HL-60 (cell line): ENCODE measurements at places on chromosomes 6 and 20.

DNA sequence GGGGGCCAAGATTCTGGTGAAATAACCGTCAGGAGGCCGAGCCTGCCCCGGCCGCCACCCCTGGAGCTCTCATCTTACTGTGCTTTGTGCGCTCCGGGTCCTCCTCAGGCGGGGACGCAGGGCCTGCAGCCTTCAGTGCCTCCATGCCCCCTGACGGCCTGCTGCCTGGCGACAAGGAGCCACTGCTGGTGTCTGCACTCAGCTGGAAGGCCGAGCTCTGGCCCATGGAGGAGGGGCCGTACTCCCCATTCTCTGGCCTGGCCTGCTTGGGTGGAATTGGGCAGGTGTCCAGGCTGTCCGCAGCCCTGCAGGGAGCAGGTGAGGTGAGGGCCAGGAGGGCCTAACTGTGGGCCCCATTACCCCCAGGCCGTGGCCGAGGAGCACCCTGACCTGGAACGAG, 5.3 kb downstream of the ZNF512B start:
- no peak for DNase-seq

- no peak for DNase-seq
Observed at GRCh38 chr6:169774347-169774746, 22.9 kb downstream of the ERMARD start.

DNA sequence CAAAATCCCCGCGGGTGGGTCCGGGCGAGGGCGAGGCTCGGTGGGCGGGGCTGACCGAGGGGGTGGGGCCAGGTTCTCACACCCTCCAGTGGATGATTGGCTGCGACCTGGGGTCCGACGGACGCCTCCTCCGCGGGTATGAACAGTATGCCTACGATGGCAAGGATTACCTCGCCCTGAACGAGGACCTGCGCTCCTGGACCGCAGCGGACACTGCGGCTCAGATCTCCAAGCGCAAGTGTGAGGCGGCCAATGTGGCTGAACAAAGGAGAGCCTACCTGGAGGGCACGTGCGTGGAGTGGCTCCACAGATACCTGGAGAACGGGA, 809 bp downstream of the HLA-G start:
- DNase-seq: no peak

DNA sequence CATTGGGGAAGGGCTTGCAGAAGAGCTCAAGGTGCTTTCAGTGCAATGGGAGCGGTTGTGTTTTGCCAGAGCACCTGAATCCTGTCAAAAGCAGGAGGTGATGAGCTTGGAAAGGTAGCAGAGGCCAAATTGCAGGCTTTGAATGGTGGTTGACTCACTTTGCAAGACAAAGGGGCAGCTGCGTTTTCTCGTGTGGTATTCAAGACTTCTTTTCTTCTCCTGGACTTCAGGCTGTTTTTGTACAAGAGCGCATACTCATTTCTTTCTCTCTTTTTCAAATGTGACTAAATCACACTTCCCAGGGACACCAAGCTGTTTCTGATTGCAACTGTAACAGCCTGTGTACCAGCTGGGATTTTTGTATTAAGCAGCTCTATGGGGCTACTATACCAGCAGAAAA, 32.3 kb downstream of the GHRH start:
- no peak for DNase-seq

- no peak for DNase-seq
Observed at GRCh38 chr6:42720739-42721138, 1.7 kb downstream of the PRPH2 start.

- DNase-seq: no peak
Observed at GRCh38 chr6:112252571-112253497, 1.5 kb downstream of the LAMA4 start.

- DNase-seq: no peak
Observed at GRCh38 chr6:169589699-169590257, 112.1 kb downstream of the WDR27 start.

- no peak for DNase-seq
Observed at GRCh38 chr6:121436274-121436857, 920 bp downstream of the GJA1 start.

DNA sequence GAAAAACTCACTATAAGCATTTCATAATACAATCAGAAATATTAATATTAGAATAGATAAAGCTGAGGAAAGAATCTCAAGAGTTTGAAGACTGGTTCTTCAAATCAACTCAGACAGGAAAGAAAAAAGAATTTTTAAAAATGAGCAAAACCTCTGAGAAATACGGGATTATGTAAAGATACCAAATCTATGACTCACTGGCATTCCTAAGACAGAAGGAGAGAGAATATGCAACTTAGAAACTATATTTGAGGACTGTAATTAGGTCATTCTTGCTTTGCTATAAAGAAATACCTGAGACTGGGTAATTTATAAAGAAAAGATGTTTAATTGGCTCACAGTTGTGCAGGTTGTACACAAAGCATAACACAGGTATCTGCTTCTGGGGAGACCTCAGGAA, 665.1 kb downstream of the RNF144B start:
- DNase-seq: no peak

- no peak for DNase-seq
Observed at GRCh38 chr6:147170269-147170668, 33.9 kb upstream of the STXBP5 start.

- peak; percentile 32 for DNase-seq
Observed at GRCh38 chr20:49846206-49846807, 33.7 kb downstream of the SLC9A8 start.

DNA sequence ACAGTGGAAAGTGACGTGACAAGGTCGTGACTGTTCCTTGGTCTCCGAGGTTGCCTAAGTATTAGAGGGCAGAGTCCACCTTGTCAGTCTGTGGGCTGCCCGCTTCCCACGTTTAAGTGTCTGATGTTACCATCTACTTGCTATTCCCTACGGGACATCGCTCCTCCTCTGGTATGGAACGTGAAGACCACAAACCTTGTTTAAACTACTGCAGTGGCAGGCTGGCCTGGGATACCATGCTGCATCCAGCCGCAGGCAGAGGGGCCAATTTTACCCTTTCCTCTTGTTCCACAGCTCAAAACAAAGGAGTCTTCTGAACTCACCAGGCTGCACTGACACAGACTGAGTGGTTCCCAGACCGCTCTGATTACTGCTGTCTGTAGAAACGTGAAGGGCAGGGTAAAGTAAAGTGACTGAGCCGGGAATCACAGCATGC, 275.9 kb downstream of the FOXC1 start:
- DNase-seq: no peak

DNA sequence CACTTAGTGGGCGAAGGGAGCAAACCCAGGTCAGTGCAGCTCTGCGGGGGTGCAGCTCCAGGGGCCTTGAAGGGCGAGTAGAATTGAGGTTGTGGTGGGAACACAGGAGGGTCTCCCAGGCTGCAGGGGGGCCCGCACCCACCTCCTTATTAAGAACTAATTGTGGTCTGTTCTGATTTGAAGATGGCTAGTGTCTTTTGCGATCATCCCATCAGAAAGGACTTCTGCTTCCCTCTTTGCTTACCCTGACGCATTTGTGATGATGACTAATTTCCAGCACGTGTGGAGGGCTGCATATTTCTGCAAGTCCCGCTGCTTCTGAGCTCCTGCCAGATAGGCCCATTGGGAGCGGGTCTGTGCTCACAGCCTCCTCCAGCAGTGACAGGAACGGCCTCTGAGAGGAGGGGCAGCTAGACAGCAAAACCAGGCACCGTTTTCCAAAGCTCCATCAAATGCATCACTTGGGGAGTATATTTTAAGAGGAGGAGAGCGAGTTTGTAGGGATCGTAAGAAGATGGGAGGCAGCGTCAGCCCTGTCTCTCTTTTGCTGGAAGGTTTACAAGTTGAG, 268.9 kb downstream of the CDH4 start:
- no peak for DNase-seq

GRCh38 chr6:79438030-79438429, 99.2 kb downstream of the LCA5 start:
- no peak for DNase-seq

GRCh38 chr20:49435639-49436038, 46.8 kb downstream of the KCNB1 start:
- DNase-seq: no peak

GRCh38 chr6:135331002-135331401, 149.9 kb downstream of the MYB start:
- DNase-seq: no peak

GRCh38 chr20:38523697-38524096, 51.1 kb downstream of the RALGAPB start:
- DNase-seq: no peak

DNA sequence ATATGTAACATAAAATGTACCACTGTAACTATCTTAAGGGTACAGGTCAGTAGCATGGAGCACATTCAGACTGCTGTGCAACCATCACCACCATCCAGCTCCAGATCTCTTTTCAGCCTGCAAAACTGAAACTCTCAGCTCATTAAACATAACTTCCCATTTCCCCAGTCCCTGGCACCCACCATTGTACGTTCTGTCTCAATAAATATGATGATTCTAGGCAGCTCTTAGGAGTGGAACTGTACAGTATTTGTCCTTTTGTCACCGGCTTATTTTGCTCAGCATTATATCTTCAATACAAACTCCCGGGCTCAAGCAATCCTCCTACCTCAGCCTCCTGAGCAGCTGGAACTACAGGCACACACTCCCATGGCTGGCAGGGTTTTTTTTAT, 1.5 kb downstream of the ZC3H12D start:
- no peak for DNase-seq

GRCh38 chr6:33692760-33693158, 18.7 kb downstream of the UQCC2 start:
- peak; percentile 76 for DNase-seq

DNA sequence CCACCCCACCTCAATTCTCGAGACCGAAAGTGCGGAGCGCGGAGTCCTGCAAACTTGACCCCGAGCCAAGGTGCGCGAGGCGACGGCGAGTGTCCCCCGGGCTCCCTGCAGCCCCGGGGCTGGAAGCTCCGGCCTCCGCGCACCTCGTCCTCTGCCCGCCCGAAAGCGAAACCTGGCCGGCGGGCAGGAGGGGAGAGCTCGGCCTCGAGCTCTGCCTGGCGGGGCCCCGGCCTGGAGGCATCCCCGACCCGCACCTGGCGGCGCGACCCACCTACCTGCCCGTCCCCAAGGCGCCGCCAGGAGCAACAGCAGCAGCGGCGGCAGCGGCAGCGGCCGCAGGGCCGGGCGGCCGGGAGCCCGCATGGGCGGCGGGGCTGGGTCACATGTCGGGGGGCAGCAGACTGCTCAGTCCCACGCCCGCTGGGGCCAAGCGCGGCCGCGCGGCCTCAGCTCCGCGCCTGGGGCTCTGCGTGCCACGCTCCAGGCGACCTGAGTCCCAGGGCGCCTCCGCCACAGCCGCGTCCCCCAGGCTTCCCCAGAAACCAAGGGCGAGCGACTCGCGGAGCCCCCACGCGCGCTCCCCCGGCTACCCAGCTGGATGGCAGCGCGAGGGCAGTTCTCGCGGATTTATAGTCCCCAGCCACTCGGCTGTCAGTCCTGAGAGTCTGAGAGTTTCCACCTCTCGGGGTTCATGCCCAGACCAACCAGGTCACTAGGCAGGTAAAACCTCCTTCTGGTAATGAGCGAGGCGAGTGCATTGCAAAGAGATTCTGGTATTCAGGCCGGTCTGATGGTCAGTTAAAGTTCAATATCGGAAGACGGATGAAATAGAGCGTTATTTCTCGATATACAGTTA, at the start of gene IL20RA:
Gene IL20RA, minus strand, starts transcription at position 600 of the 856 bp plus-strand sequence. Its CDS starts 237 bp downstream, at position 363.
- no peak for DNase-seq

- DNase-seq: no peak
Observed at GRCh38 chr6:158926414-158926813, 73.6 kb downstream of the RSPH3 start.

DNA sequence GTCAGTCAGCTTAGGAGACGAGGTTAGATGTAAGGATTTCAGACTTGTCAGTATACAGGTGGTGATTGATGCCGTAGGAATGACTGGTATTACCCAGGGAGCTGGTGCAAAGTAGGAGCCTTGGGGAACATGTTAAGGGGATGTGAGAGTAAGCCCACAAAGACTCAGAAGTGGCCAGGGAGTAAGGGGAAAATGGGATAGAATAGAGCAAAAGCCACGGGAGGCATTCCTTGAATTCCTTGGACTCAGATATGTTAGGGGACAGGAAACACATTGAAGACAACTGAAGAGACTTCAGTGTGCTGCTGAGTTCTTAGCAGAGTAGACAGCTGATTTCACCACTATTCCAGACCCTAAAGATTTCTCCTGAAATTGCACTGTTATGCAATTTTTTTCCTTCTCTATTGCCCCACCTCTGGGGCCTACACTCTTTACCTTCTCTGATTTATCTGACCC, 1.2 kb upstream of the ACAT2 start:
- no peak for DNase-seq

- no peak for DNase-seq
Observed at GRCh38 chr20:48456366-48457192, 371.2 kb downstream of the PREX1 start.

GRCh38 chr6:113067612-113068275, 720.6 kb downstream of the RFPL4B start:
- DNase-seq: no peak

- DNase-seq: no peak
Observed at GRCh38 chr6:28589957-28590349, 64.3 kb downstream of the GPX5 start.

GRCh38 chr6:105588123-105588710, 185.3 kb upstream of the PREP start:
- DNase-seq: no peak

GRCh38 chr6:24476631-24477030, 12.7 kb downstream of the GPLD1 start:
- no peak for DNase-seq

- no peak for DNase-seq
Observed at GRCh38 chr6:43373252-43373875, 3.9 kb upstream of the ZNF318 start.

DNA sequence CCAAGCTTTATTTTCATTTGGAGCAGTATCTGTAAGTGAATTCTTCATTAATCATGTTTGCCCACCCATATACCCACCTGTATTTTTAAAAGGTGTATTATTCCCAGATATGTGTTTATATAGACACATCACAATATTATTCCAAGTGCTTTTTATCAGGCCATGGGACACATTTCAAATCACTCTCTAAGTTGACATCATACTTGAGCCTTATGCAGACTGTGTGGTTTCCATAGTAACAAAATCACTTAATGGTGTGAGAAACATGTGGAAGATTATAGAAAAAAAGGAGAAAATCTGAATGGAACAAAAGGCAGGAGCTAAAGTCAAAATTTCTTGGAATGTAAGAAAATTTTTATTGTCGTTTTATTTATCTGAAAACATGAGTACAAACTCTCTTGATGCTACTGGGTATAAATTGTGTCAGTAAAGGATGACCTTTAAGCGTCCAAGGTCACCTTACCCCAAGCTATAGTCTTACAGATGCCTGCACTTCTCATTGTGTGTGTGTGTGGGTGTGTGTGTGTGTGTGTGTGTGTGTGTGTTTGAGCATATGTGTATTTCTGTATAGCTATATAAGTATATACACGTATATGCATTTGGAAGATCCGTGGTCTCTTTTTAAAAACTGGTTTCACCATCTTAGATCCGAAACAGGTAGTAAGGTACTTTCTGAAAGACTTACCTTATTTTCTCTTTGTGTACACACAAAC, 79.8 kb upstream of the CCN6 start:
- DNase-seq: no peak

DNA sequence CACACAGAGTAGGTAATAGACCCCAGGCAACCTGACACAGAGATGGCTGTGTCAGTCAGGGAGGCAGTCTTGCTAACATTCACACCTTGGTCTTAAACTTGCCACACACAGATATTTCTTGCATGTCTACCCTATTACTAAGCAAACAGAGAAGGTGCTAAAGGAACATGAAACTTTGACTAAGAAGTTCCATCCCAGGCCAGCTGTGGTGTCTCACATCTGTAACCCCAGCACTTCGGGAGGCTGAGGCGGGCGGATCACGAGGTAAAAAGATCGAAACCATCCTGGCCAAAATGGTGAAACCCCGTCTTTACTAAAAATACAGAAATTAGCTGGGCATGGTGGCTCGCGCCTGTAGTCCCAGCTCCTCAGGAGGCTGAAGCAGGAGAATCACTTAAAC, 222.4 kb upstream of the JARID2 start:
- no peak for DNase-seq
